ENCODE measurements at places on chromosomes 1 and 21. TPM values are rescaled to one million over a fixed set of nuclear protein-coding genes. Genes with fewer than 3 reads are reported as not detected.

Gene MSH4
- 0.48 TPM for total RNA-seq

GRCh38 chr1:59669752-59670312 is 144.9 kb upstream of the HOOK1 start:
- DNase-seq: no peak

GRCh38 chr1:62382658-62382955 is 54.2 kb upstream of the USP1 start:
- no peak for DNase-seq

- DNase-seq: no peak
Measured at GRCh38 chr21:23014021-23014420, 2015.8 kb downstream of the NCAM2 start.

- no peak for DNase-seq
Measured at GRCh38 chr1:21447311-21447710, 7.4 kb downstream of the NBPF3 start.

- DNase-seq: no peak
Measured at GRCh38 chr1:243233908-243234307, 21.2 kb downstream of the CEP170 start.

- DNase-seq: no peak
Measured at GRCh38 chr1:91687452-91687851, 186.8 kb downstream of the CDC7 start.

Gene CACHD1
- total RNA-seq: not detected

Gene DENND2D
- 61.0 TPM for total RNA-seq

DNA sequence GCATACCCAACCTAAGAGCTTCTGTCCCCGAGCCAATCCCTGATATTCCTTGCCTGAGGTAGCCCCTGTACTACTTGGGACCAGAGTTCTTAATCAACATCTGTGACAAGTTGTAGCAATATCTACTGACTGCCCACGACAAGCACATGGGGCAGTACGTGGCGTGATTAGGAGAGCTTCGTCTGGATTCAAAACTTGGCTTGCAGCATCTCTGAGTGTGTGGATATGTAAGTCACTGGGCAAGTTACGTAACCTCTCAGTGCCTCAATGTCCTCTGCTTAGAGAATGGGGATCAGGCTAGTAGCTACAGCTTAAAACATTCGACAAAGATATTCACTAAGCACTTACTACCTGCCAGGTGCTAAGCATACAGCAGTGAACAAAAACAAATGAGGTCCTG is 5.0 kb downstream of the HSPG2 start:
- no peak for DNase-seq

Gene ALX3
- not detected for total RNA-seq

- no peak for DNase-seq
Measured at GRCh38 chr1:3052501-3052900, 16.5 kb upstream of the PRDM16 start.

All from transverse colon (tissue), 4 donors.